ENCODE measurements at places on chromosomes 5 and 9.
A peak's percentile ranks its signal among the peaks of the same experiment; 100 is the strongest.

DNA sequence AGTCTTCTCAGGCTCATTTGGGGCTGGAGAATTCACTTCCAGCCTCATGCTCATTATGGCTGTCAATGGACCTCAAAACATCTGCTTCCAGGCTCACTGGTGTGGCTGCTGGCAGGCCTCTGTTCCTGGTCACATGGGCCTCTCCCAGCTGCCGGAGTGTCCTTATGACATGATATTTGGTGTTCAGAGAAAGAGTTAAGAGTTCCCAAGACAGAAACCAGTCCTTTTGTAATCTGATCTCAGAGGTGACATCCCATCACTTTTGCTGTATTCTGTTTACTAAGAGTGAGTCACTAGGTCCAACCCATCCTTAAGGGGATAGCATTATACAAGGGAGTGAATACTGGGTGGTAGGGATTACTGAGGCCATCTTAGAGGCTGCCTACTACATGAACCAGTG is 104.6 kb downstream of the CACNA1B start:
- DNase-seq, result no peak

DNA sequence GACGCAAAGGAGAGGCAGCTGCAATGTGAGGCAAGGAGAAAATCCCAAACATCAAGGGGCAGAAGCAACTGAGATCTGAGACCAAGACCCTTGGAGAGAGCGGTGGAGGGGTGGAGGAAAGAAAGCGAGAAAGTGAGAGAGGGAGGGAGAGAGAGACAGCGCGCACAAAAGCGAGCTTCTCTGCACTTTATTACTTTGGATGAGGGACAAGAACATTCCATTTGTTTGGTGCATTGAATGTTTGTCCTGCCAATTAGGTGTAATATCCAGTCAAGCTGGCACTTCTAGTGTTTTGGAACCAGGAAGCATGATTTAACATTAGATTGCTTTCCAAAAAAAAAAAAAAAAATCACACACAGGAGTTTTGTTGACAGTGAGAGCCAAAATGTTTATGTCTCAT is 1.4 kb downstream of the CAST start:
- no peak for DNase-seq

DNA sequence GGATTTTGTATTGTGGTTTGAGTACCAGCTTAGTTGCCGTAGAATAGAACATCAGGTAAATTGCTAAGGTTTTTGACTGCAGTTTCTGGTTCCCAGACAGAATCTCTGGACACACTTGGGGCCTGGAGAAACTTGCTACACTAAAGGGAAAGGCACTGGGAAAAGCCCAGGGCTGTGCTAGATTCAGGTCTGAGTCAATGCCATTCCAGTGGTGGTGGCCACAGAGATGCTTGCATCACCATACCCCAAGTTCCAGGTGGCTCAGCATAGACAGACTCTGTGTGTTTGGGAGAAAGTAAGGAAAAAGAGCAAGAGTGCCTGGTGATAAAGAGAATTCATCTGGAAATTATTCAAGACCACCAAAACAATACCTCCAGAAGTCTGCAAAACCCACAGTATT is 120.6 kb downstream of the HMHB1 start:
- no peak for DNase-seq

DNA sequence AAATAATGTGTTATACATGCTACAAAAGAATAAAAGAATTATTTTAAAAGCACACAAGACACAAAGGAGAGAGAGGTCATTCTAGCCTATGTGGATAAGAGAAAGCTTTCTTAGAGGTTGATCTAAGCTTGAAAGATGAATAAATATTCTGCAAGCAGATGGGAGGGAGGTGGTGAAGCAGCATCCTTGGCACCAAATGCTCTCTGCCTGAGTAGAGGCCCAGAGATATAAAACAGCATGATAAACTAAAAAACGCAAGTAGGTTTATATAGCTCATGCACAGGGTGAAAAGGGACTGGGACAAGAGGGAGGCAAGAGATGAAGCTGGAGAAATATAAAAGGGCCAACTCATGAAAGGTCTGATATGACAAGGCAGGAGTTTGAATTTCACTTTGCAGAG is 283.2 kb upstream of the POU5F2 start:
- DNase-seq, result no peak

- no peak for DNase-seq
Observed at GRCh38 chr5:38413696-38414095, 142.8 kb downstream of the LIFR start.

GRCh38 chr9:105273731-105274130 is 29.3 kb downstream of the SLC44A1 start:
- DNase-seq, result no peak

- no peak for DNase-seq
Observed at GRCh38 chr5:113299591-113299990, 135.2 kb downstream of the TSSK1B start.

- no peak for DNase-seq
Observed at GRCh38 chr5:146770980-146771379, 107.6 kb downstream of the PPP2R2B start.

- DNase-seq, result no peak
Observed at GRCh38 chr9:133227242-133227860, 18.3 kb upstream of the OBP2B start.

DNA sequence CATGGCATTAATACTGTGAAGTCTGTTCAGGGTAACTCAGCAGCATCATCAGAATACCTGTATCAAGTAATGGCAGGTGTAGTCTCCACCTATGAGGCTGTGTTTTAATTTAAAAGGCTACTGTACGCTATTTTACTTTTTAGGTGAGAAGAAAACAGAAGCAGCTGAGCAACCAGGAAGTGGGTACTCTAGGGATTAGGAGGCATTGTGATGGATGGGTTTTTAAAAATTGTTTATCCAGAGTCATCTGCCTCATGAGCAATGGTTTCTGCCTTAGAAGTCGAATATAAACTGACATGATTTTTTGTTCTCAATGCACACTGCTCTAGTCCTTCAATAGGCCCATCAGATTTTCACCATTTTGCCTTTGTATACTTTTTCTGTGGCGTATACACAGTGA is 42.6 kb downstream of the PSIP1 start:
- DNase-seq, result no peak

DNA sequence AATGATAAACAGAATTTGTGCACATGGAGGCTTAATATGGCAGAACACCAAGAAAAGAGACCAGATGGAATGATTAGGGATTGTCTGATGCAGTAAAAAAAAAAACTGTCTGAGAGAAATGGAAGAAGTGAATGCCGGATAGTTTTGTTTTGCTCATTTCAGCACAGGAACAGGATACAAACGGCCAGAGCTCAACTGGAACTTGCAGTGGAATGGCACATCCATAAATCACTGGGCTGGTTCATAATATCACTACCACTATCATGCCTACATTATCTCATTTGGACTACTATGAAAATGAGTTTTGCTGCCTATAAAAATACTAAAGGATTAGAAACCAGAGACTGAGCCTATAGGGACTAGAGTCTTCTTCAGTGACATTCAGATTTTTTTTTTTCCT is 9.7 kb downstream of the PTAR1 start:
- no peak for DNase-seq

GRCh38 chr5:124869426-124870033 is 123.1 kb upstream of the ZNF608 start:
- DNase-seq, result no peak

DNA sequence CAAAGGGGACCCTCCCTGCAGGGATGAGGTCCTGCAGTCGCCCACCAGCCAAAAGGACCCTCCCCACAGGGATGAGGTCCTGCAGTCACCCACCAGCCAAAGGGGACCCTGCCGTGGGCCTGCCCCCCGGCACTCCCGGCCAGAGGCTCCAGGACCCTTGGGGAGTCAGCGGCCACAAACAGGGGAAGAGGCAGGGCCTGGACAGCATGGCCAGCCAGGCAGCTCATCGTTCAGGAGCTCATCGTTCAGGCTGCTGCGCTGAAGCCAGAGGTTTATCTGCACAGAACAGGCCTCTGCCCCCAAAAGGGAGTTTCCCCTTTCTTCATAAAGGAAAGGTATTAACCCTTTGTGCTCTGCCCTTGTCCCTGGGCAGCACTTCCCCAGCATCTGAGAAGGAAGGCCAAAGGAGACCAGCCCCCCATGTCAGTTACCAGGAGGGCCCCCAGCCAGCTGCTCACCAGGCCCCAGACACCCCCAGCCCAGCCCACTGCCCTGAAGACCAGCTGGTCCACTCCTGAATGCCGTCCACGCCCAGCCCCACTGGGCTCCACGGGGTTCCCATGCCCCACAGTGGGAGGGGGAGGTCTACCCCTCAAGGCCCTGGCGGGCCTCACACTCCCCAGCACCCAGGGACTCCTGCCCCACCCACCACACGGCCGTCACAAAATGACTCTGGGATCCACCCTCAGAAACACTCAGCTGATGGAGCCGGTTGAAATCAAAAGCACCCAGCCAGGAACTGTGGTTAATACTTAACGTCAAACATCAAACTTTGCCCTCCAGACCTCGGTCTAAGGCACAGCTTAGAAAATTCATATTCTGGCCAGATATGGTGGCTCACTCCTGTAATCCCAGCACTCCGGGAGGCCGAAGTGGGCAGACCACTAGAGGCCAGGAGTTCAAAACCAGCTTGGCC is 6.3 kb downstream of the SLC12A7 start:
- DNase-seq, result peak; percentile 21

GRCh38 chr5:41686767-41687166 is 176.4 kb upstream of the PLCXD3 start:
- DNase-seq, result no peak

- DNase-seq, result no peak
Observed at GRCh38 chr9:137464291-137464999, 5.3 kb upstream of the NSMF start.

- no peak for DNase-seq
Observed at GRCh38 chr9:113481176-113481787, 17.8 kb downstream of the RGS3 start.

DNA sequence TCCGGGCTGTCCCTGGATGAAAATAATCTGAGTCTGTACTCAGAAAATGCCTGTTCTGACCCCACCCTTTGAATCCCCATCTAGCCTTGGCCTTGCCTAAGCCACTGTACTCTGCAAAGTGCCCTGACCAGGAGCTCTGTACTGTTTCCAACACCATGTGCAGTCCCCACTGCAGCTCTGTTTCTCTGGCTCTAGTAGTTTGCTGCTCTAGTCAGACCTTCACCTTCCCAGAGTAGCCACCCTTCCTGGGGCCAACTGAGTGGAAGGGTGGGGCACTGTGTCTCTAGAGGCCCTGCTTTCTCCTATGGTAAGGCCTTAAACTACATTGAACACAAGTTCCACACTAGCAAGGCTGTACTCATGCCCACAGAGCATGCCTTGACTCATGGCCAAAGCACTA is 31.9 kb downstream of the P4HA2 start:
- DNase-seq, result no peak

GRCh38 chr9:90251316-90251715 is 391.3 kb downstream of the DIRAS2 start:
- no peak for DNase-seq

DNA sequence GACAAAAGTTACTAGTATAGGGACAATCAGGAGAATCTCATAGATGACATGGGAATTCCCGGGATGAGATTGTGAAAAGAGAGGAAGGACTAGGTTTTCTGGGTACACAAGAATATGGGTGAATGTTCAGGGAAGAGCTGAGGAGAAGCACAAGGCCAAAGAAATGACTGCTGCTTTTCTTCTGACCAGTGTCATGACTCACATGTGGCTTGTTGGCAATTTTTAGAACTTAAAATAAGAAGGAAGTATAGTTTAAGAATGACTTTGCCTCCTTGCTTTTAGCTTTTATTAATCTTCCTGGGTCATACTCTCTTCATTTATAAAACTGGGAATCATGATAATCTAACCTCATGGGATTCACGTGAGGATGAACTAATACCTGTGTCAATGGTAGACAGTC is 652.4 kb upstream of the MEF2C start:
- no peak for DNase-seq

DNA sequence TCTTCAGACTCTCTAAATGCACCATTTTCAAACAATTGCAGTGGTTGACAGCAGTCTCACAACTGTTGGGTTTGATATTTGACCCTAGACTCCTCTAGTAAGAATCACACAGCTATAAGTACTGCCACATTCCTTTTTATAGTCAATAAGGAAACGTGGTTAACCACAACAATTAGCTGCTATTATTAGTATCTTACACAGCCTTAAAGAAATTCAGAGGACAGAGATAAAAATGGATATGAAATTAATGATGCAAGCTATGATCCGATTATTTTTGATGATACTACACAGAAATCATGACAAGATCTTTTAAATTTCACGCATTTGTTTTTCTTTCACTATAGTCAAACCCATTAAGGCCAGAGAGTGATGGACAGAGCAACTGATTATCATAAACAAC is 288.6 kb upstream of the C9orf72 start:
- no peak for DNase-seq

DNA sequence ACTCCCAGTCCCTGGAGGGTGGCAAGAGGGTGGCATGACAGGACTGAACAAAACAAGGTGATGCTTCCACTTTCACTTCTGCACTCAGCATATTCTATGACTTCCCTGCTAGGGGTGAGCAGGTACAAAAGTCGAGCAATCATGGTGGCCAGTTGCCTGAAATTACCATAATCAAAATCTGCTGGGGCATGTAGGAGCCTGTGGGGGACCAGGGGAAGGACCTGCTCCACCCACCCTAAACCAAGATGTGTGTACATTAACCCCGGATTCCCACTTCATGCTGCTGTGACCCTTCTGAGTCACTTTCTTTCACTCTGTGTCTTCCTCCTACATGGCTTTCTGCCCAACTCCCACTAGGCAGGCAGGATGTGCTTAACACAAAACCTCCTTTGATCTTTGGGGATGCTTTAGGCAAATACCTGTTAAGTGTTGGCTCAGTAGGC is 73.3 kb upstream of the PHF24 start:
- DNase-seq, result no peak

DNA sequence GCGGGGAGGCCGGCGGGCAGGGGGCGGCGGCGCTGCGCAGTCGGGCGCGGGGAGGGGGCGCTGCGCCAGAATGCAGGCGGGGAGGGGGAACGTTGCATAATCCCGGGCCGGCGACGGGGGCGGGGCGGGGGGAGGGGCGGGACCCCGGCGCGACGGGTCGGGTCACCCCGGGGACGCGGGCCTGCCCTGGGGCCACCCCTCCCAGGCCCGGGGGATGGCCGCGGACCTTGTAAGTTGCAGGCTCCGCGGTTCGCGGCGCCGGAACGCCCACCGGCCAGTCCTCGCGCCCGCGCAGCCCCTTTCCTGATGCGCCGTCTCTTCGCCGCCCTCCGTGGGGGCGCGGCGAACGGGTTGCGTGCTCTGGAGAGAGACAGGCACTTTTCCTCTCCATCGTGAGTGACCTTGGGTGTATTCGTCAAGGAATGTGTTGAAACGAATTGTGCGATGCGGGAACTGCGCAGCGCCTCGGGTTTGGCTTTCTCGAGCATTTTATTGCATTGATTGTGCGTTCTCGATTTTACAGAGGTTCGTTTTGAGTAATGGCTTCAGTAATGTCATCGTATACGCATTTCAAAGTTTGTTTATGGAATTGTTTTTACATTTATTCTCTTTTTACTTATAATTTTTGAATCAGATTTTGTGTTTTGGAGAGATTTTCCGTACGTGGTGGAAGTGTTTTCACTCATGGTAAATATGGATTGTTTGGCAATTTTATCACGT is 802 bp downstream of the SPIN1 start:
- DNase-seq, result peak; percentile 18

DNA sequence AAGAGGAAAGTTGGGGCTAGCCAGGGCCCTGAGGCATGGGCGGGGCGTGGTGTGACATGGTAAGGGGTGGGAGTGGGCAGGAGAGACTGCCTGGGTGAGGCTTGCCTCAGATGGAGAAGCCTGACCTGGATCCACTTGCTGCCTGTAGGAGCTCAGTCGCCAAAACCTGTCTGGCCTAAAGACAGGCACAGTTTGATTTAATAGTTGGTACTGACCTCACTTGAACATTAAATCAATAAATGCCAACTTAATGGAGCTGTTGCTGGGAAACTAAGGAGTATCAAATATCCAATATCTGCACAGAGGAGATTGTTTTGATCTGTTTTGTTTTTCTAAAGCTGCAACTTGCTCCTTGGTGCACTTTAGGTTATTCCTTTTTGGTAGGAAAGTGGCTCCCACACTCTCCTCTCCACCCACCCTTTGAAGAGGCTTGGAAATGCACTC is 86.4 kb downstream of the RCL1 start:
- no peak for DNase-seq

All from CD4-positive, alpha-beta T cell treated with Interleukin-4 for 4 hours (primary cell).